CD4-positive, alpha-beta memory T cell (primary cell): ENCODE measurements at places on chromosomes 5 and 9. TPM values are rescaled to one million over a fixed set of nuclear protein-coding genes. Genes with fewer than 3 reads are reported as not detected.

GRCh38 chr9:35814106-35814840, 569 bp downstream of the HINT2 start:
- no peak for DNase-seq

- no peak for DNase-seq
Observed at GRCh38 chr5:103808464-103809106, 246.0 kb upstream of the NUDT12 start.

- DNase-seq: no peak
Observed at GRCh38 chr5:155885199-155885598, 441.8 kb upstream of the SGCD start.

DNA sequence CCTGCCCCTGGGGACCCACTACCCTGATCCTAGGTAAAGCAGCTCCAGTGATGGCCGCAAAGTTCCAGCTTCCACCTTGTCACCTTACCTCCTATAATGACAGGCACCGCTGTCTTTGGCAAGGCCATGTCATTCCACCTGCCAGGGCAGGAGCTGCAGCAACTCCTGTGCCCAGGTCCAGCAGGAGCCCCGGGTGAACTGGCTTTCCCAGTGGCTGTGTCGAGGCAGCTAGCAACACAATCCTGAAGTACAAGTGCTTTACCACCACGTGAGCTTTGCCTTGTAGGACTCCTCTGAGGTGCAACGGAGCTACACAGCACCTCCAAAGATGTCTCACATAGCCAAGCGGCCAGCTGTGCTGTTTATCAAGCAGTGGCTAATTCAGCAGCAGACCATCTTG, 20.7 kb upstream of the MGAT1 start:
- no peak for DNase-seq

GRCh38 chr9:137321726-137322361, 19.8 kb upstream of the NRARP start:
- DNase-seq: no peak

GRCh38 chr5:76372323-76373054, 30.6 kb upstream of the IQGAP2 start:
- no peak for DNase-seq

DNA sequence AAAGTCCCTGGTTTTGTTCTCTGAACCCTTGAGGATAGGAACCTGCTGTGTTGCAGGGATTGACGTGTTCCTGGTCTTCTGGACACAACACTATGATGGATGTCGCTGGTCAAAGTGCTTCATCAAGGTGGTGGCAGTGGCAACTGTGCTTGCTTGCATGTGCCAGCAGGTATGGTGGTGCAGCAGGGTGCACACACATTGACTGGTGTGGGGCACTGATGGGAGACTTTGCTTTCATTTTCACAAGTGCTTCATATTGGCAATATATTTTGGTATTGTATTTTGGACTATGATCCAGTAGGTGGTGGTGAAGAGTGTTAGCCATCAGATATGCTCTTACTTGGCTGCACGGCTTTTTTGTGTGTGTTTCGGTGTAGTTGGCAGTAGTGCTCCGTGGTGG, 479.8 kb upstream of the CTNND2 start:
- DNase-seq: no peak

DNA sequence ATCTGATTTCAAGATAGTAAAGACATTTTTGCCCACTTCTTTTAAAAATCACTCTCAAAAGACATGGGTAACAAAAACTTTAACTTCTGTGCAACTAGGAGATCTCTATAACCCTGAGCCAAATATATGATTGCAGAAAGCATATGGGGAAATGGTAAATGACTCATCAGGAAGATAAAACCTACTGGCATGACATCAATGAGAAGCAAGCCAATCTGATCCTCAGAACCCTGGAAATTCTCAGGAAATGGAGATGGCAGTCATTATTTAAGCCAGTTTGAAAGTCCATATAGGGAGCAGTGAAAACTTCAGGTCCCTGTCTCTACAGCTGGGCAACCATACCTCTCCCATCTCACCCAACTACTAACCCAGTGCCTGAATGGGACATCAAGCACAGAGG, 249.7 kb upstream of the NREP start:
- DNase-seq: no peak

DNA sequence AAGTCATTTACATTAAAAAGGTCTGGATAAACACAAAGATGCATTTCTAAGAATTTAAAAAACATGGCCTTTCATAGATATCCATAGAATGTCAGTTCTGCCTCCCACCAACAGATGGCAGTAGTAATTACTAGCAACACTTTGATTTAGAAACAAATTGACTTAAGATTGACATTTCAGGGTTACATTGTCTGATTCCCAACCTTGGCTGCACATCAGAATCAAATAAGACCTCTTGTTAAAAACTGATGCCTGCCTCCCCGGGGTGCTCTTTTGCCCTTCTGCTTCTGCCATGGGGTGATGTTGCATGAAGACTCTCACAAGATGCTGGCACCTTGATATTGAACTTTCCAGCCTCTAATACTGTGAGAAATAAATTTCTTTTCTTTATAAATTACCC, 146.2 kb upstream of the GPR151 start:
- peak; percentile 42 for DNase-seq

- no peak for DNase-seq
Observed at GRCh38 chr9:137305798-137306065, 3.7 kb upstream of the NRARP start.

- DNase-seq: no peak
Observed at GRCh38 chr9:34997379-34997781, 7.8 kb downstream of the DNAJB5 start.

DNA sequence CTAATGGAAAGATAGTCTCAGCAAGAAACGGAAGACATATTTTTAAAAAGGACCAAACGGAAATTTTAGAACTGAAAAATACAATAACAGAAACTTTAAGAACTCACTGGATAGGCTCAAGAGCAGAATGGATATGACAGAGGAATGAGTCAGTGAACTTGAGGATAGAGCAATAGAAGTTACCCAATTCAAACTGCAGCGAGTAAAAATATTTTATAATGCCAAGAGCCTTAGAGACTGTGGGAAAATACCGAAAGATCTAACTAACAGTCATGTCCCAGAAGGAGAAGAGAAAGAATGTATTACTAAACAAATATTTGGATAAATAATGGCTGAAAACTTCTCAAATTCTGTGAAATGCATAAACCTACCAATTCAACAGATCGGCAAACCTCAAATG, 40.8 kb downstream of the ADAMTS2 start:
- DNase-seq: no peak

DNA sequence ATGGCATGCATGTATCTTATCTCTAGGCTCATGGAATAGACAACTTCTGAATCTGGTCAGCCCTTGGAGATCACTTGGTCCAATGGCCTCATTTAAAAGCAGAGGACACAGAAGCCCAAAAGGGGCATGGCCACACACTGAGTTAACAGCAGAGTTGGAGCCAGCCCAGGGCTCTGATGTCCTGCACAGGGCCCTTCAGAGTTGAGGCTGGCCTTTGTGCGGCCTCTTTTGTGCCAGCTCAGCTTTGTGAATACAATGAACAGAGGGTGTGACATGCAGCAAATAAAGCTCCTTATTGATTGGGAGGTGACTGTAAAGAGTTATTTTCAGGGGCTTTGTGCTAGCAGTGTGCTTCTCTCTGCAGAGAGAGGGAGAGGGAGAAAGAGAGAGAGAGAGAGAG, 150.1 kb upstream of the STK32A start:
- DNase-seq: no peak

DNA sequence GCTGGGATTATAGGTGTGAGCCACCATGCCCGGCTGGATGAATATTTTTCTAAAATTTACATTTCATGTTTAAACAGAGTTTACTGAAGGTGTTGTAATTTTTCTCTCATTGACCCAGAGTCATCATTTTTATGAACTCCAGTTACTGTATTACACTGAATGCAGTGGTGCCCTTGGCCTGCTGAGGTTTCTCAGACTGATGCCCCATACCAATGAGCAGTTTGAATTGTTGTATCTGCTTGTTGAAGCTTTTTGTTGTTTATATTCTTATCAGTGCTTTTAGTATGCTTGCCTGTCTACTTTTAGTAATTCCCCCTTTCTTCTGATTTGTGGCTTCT, 29.9 kb downstream of the NFX1 start:
- DNase-seq: no peak

DNA sequence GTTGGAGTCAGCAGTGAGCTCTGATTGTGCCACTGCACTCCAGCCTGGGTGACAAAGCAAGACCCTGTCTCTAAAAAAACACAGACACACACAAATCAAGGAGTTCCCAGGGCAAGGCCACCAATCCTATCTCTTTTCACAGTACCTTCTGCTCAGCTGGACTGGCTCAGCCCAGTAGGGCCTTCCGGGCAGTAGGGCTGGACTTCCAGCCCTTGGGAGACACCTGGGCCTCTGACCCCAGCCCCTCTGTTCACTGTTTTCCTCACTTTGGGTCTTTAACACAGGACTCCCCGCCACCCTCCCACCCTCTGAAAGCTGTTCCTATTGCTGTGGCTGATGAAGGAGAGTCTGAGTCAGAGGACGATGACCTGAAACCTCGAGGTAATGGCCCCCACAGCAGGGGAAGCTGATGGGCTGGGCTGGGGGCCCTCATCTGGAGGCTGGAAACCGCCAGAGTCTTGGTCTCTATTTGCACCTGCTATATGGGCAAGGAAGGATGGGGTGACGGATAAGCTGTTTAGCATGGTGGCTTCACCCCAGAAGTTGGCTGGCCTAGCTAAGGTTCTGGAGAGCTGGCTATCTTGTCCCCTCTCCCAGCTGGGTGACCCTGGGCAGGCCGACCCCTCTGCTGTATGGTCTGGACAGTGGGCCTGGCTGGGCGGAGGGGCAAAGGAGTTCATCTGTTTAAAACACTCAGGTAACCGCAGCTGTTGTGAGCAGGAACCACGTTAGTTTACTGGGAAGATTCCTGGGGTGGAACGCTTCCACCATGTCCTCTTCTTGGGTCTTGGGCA, 25.6 kb downstream of the USP20 start:
- DNase-seq: no peak

- no peak for DNase-seq
Observed at GRCh38 chr5:9284272-9284671, 261.6 kb downstream of the SEMA5A start.

GRCh38 chr5:154107756-154108155, 69.0 kb downstream of the MFAP3 start:
- DNase-seq: no peak

GRCh38 chr9:83477120-83477519, 61.1 kb downstream of the FRMD3 start:
- no peak for DNase-seq

GRCh38 chr9:95588724-95589588, 72.2 kb upstream of the PTCH1 start:
- no peak for DNase-seq

- no peak for DNase-seq
Observed at GRCh38 chr5:109584986-109585599, 104.6 kb upstream of the MAN2A1 start.

- DNase-seq: no peak
Observed at GRCh38 chr5:93576994-93577853, 3.8 kb downstream of the NR2F1-AS1 start.

- no peak for DNase-seq
Observed at GRCh38 chr5:74320526-74320925, 320.0 kb downstream of the ENC1 start.

GRCh38 chr9:4366591-4367330, 66.9 kb upstream of the GLIS3 start:
- peak; percentile 21 for DNase-seq

- DNase-seq: no peak
Observed at GRCh38 chr5:111119856-111120255, 27.7 kb downstream of the WDR36 start.

GRCh38 chr5:142569905-142570304, 116.0 kb downstream of the FGF1 start:
- no peak for DNase-seq

- DNase-seq: peak; percentile 14
Observed at GRCh38 chr9:6646293-6646636, 736 bp upstream of the GLDC start.

DNA sequence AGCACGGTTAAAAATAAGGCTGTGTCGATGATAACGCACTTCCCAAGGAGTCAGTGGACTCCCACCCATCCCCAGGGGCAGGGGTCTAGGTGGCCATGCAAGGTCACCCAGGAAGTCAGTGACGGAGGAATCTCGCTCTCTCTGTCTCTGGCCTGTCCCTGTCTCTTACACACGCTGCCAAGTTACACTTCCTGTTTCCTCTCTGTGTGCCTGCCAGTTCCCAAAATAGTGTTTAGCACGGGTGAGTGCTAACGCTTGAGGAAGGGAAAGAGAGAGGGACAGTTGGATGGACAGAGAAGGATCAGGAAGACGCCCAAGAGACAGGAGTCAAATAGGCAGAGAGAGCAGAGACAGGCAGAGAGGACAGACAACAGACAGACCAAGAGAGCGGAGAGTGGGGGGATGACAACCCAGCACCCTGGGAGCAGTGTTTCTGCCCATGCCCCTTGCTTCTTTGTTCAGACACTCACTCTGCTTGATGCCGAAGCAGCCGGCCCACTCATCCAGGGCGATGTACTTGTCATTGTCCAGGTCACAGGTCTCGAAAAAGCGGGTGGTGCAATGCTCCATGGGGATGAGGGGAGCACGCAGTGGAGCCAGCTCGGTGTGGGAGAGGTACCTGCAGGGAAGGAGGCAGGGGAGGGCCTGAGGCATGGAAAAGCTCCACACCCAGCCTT, 23.0 kb downstream of the SPARC start:
- no peak for DNase-seq

The ARSI gene
- not detected for polyA plus RNA-seq

The LRRC70 gene
- polyA plus RNA-seq: 0.17 TPM

The CD274 gene
- polyA plus RNA-seq: 7.9 TPM

The SLC4A9 gene
- polyA plus RNA-seq: not detected

The GPR150 gene
- 6.1 TPM for polyA plus RNA-seq

The KLHL9 gene
- 18.1 TPM for polyA plus RNA-seq

The TTF1 gene
- polyA plus RNA-seq: 5.8 TPM

The PCDH12 gene
- 0.31 TPM for polyA plus RNA-seq

The FNBP1 gene
- polyA plus RNA-seq: 143 TPM

The DOCK2 gene
- 103 TPM for polyA plus RNA-seq
